ENCODE measurements at places on chromosomes 5 and 9.

- H3K36me3 ChIP-seq = no peaks in the 10 kb centered on the region
- H3K4me1 ChIP-seq = no peaks in the 10 kb centered on the region
- H3K4me3 ChIP-seq = no peak overlapping the region
- DNase-seq = no peak
Measured at GRCh38 chr9:115086886-115087285, 31.1 kb downstream of the TNC start.

GRCh38 chr5:31825518-31826068, 186.7 kb downstream of the PDZD2 start:
- H3K36me3 ChIP-seq = no peaks in the 10 kb centered on the region
- no peak overlapping the region for H3K27ac ChIP-seq
- peaks cover 3% of the 10 kb centered on the region for H3K27me3 ChIP-seq
- no peak for DNase-seq

DNA sequence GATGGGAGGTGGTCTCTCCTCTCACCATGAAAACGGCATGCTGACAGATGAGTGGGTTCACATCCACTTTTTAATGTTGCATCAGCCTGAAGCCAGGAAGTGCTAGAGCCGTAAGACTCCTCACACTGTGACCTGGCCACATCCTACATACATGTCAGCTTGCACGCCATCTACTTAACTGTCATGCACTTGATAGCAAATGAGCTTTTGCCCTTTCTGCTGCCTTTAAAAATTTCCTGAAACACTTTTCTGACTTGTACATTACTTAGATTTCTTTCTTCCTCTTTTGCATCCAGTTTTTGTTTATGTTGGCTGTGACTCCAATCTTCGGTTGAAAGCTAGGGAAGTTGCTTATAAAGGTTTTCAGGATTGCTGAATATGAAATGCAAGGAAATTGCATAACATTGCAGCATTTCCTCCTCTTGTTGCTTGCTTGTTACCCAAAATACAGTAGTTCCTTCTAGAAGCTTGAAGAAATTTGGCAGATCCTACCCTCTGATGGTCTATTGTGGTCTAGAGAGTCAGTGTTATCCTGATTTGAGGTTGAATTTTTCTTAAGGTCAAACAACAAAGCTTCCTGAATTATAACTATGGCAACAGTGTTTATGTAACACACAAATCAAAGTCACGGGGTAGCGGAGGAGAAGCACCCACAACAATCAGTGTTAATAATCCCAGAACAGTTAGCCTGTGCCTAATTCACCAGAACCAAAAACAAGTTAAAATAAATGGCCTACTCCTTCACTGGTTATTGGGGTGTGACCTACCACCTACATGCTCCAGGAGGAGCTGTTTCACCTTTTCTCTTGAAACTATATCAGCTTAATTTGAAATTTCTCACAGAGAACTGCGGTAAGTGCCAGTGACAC, 232.5 kb downstream of the ARHGAP26 start:
- peaks cover 29% of the 10 kb centered on the region for H3K4me1 ChIP-seq
- peak overlapping the region; percentile 88 for H3K27ac ChIP-seq
- H3K27me3 ChIP-seq = no peaks in the 10 kb centered on the region
- H3K36me3 ChIP-seq = no peaks in the 10 kb centered on the region
- H3K4me3 ChIP-seq = no peak overlapping the region
- peak; percentile 16 for DNase-seq

DNA sequence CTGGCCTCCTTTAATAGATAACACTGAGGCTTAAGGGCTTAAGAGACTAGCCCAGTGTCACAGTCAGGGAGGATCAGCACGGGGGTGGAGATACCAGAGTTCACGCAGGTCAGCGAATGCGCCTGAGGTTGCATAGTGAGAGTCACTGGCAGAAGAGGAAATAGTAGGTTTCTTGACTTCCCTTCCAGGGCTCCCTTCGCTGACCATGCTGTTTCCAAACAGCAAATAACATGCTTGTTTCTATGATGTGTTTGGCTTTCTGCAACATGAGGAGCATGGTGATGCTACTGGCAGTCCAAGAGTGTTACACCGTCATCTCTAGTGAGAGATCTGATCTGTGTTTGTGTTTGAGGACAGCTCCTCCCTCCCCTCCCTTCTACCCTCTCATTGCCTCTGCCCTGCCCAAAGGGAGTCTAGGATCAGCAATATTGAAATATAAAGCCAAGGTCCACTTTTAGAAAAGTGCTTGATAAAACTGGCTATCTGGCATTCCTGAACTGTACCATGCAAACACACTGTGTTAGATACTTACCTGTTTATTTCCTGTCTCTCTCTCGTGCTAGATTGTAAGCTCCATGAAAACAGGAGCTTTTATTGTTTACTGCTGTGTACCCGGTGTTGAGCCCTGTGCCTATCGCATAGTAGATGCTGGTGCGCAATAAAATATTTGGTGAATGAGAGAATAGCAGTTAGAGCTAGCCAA, 12.3 kb downstream of the TLE4 start:
- DNase-seq = no peak
- H3K4me3 ChIP-seq = no peak overlapping the region
- H3K27ac ChIP-seq = no peak overlapping the region
- H3K27me3 ChIP-seq = no peaks in the 10 kb centered on the region
- peaks cover 10% of the 10 kb centered on the region for H3K36me3 ChIP-seq

DNA sequence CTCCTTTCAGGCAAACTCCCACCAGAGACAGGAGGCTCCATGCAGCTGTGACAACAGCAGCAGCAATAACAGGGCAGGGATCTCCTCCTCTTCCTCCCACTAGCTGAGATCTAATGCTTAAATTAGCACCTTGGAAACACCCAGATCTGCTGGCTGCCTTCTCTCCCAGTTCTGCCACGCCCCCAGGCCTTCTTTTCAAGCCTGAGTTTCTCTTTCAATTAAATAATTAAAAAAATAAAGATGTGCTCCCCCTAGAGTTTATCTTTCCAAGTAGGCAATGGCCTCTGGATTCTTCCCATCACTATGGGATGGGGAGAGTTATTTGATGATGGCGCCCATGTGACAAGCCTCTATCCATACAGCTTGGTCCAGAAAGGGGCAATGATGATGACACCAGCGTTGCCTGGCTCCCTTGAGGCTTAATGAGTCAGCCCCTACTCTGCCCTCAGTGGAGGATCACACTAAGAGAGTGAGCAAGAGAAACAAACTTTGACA, 3.8 kb downstream of the FAM219A start:
- peaks cover 3% of the 10 kb centered on the region for H3K36me3 ChIP-seq
- peaks cover 2% of the 10 kb centered on the region for H3K27me3 ChIP-seq
- DNase-seq = no peak
- no peak overlapping the region for H3K4me3 ChIP-seq
- peaks cover 19% of the 10 kb centered on the region for H3K4me1 ChIP-seq
- H3K27ac ChIP-seq = no peak overlapping the region

Data from memory B cell (primary cell).